ENCODE measurements at places on chromosomes 2 and 18.

DNA sequence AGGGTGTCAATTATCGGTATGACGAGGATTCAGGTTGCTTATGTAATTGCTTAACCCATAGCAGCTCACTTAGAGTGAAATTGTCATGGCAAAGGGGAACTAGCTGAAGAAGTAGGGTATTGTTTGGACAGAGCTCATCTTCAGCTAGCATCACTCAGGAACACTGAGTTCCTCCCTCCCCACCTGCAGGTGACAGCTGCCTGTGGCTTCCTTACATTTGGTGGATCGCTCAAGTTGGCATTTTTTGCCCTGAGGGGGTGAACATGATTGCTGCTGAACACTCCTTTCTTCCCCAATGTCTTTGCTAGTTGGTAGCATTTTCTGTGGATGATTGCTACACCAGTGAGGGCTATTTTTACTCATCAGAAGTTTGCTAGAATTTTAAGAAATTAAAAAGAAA lies 86.7 kb upstream of the THUMPD2 start:
- DNase-seq: no peak

DNA sequence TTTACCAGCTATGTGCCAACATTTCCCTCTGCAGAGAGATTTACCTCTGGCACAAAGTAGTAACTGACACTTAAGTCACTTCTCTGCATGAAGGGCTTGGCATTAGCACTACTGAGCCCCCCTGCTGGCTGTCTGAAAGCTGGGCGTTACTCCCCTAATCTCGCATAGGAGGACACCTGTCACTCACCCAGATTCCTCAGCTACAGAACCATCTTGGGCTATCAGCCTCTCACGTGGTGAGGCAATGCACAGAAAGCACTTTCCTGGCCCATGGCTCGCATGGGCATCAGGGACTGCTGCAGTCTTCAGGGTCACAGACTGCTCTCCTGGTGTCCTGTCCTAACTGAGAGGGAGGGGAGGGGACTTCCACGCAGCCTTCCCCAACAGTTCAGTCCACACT lies 12.0 kb downstream of the SERPINE2 start:
- DNase-seq: peak; percentile 96

- DNase-seq: no peak
Measured at GRCh38 chr2:55164534-55165480, 67.3 kb downstream of the CLHC1 start.

DNA sequence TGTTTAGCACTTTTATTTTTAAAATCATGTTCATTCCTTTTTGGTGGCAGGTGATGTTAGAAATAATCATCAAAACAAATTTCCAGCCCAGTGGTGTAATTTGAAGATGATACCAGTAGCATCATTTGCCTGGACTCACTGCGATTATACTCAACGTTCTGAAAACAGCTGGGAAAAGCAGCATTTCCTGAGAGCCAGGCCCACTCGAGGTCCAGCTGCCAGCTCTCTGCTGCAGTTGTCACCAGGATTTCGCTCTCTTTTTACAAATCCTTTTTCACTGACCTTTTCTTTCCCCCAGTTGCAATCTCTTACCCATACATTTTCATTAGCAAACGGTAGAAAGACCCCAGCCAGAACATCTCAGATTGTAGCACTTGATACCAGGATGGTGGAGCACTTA lies 110.6 kb upstream of the LYPD1 start:
- DNase-seq: no peak

GRCh38 chr2:29024882-29025430 lies 43.9 kb downstream of the TOGARAM2 start:
- DNase-seq: no peak

DNA sequence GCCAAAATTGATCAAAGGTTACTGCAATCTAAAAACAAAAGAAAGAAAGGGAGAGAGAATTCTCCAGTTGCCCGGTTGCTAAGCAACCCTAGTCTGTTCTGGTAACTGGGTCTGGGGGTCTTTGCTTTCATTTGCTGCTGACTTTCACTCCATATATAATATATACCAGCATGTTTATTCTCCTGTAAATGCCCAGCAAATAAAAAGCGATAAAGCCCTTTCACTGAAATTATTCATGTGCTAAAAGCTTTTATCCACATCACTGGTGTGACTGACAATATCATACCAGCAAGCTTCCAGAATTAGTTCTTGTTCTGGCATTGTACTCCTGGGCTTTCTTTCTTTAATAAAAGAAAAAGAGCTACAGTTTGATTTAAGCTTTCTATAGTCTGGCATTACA lies 75.5 kb upstream of the ST8SIA3 start:
- DNase-seq: no peak

DNA sequence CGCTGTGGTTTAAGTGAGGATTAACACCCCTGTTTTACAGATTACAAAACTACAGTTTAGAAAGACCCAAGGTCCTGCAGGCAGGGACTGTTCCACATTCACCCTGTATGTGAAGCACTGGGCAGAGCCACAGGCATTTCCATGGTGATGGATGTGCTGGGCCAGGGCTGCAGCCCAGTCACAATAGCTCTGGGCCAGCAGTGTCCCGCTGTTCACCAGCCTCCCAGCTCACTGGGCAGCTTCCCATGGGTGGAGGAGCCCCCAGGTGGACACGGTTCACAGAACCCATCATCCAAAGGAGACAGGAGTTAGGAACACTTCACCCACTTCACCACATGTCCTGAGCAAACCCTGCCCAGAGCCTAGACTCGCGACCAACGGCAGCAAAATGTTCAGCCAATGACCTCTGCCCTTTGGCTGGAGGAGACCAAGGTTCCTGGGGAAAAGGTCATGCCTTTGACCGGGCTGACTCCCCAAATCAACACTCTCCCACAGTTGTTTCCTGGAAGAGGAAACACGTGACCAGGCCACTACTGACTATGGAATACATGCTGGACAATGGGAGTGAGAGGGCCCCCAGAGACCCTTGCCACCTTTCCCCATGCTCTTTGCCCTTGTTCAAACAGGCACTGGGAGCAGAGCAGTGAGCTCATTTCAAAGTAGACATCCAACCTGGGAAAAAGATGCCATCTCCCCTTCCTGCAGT lies 28.0 kb upstream of the SLC35F6 start:
- no peak for DNase-seq

DNA sequence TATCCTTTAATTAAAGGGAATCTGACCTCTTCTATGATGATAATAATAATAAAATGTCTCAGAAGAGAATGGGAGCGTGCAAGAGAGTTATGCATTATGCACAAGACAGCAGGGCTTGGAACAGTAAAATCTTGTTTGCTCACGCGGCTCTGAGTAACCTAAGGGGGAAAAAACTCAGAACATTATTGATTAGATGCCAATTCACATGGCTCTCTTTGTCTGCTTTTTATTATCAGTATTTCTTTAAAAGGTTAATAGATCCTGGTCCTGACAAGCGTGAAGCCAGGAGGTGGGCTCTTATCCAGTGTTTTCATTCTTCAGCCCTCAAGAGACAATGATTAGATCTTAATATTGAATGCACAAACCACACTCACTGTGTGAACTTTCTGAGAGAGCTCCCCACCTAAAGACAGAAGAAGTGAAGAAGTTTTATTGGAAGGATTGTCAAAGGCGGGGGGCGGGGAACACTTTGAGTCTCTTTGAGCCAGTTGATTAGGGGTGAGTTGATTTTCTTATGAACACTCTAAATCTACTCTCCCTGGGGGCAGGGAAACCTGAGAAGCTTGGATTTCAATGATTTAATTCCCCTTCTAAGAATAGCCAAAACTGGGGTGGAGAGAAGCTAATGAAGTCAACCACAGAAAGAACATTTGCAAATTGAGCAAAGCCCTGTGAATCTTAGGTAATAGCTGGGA lies 127.5 kb upstream of the CTAGE1 start:
- no peak for DNase-seq

All from endodermal cell (in vitro differentiated cells).